CD4-positive, alpha-beta memory T cell (primary cell): ENCODE measurements at places on chromosomes 3 and 15. TPM values are rescaled to one million over a fixed set of nuclear protein-coding genes. Genes with fewer than 3 reads are reported as not detected.

ANKUB1 gene
- not detected for total RNA-seq

REC114 gene
- not detected for total RNA-seq

TCAIM gene
- total RNA-seq, result 21.8 TPM

GOLGA6L9 gene
- total RNA-seq, result 3.8 TPM

TM4SF1 gene
- total RNA-seq, result not detected

FRMD4B gene
- 18.3 TPM for total RNA-seq

ARHGEF26 gene
- total RNA-seq, result 0.17 TPM

ZCWPW2 gene
- 0.61 TPM for total RNA-seq

FETUB gene
- total RNA-seq, result not detected

BLM gene
- total RNA-seq, result 8.9 TPM

OR5K2 gene
- total RNA-seq, result not detected

TTC14 gene
- total RNA-seq, result 168 TPM

CYP1A2 gene
- not detected for total RNA-seq

CCDC54 gene
- not detected for total RNA-seq

CCDC39 gene
- total RNA-seq, result not detected

P3H2 gene
- not detected for total RNA-seq

CHD2 gene
- total RNA-seq, result 351 TPM

COMMD2 gene
- 38.0 TPM for total RNA-seq

ATP8B4 gene
- total RNA-seq, result 0.44 TPM

ST3GAL6 gene
- total RNA-seq, result 1.3 TPM

IQCH gene
- total RNA-seq, result 2.1 TPM

ABI3BP gene
- not detected for total RNA-seq

LRRFIP2 gene
- 29.6 TPM for total RNA-seq

CELF6 gene
- 2.6 TPM for total RNA-seq

TFG gene
- 44.9 TPM for total RNA-seq

CHRNA3 gene
- not detected for total RNA-seq

MYZAP gene
- 1.2 TPM for total RNA-seq

NEK4 gene
- 27.9 TPM for total RNA-seq

GPR27 gene
- 0.17 TPM for total RNA-seq

CADPS gene
- total RNA-seq, result not detected

ADCY5 gene
- total RNA-seq, result not detected

CRABP1 gene
- not detected for total RNA-seq

ALDH1L1 gene
- total RNA-seq, result not detected

NCK1 gene
- total RNA-seq, result 68.4 TPM

NR2E3 gene
- not detected for total RNA-seq

ITPR1 gene
- 72.8 TPM for total RNA-seq

CPN2 gene
- not detected for total RNA-seq

B4GALT4 gene
- 15.9 TPM for total RNA-seq

CCR8 gene
- 6.9 TPM for total RNA-seq

PLOD2 gene
- not detected for total RNA-seq

CPB1 gene
- total RNA-seq, result not detected

ROPN1 gene
- total RNA-seq, result not detected

CCDC174 gene
- 45.9 TPM for total RNA-seq

ZSCAN29 gene
- 34.8 TPM for total RNA-seq

GOLGA8Q gene
- 2.1 TPM for total RNA-seq
